ENCODE measurements at places on chromosomes 4 and X.

DNA sequence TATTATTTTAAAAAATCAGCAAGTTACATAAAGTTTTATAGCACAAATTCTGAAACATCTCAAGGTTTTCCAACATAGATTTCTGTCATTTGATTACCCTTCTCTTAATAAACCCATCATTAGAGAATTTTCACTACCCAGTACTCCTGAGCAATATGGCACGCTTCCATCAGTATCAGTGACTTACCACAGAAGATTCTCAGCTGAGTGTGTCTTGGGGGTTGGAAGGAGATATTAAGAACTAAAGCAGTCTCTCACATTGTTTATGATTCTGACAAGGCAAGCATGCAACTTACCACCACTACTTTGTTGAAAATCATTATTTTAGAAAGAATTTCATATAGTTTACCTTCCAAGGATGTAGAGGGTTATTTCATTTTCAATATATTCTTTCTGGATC lies 67.7 kb downstream of the INPP4B start:
- DNase-seq = no peak
- no peaks in the 10 kb centered on the region for H3K4me1 ChIP-seq
- no peak overlapping the region for H3K4me3 ChIP-seq
- no peaks in the 10 kb centered on the region for H3K36me3 ChIP-seq

DNA sequence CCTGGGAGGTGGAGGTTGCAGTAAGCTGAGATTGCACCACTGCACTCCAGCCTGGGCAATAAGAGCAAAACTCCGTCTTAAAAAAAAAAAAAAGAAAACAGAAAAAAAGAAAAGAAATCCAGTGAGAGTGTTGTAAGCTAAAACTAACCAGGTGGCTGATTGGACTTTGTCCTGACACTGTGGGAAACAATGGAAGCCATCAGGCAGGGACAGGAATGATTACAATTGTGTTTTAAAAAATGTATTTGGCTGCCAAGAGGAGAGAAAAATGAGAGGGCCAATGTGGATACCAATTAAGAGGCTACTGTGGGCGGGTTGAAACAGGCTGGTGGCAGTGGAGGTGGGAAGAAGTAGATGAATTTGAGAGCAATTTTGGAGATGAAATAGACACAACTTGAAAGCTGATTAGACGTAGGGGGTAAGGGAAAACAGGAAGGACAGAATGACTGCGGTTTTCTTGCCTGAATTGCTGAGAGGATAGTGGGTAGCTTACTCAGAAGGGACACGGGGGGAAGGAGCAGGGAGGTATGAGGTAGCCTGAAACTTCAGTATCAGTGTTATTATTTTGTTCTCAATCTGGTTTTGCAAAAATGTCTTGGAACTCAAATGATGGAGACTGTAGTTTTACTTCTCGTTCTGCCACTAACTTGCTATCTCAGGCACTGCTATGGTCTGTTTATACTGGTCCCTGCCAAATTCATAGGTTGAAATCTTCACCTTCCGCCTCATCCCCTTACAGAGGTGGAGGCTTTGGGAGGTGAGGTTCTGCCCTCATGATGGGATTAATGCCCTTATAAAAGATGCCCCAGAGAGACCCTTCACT lies 45.6 kb upstream of the CHRNA9 start:
- H3K4me3 ChIP-seq = no peak overlapping the region
- no peak overlapping the region for H3K27ac ChIP-seq
- no peak for DNase-seq
- H3K36me3 ChIP-seq = no peaks in the 10 kb centered on the region
- H3K4me1 ChIP-seq = no peaks in the 10 kb centered on the region

GRCh38 chr4:54840992-54841768 lies 183.4 kb downstream of the KIT start:
- H3K4me1 ChIP-seq = peaks cover 12% of the 10 kb centered on the region
- H3K36me3 ChIP-seq = no peaks in the 10 kb centered on the region
- no peak for DNase-seq
- H3K27ac ChIP-seq = no peak overlapping the region
- H3K4me3 ChIP-seq = no peak overlapping the region

- H3K4me3 ChIP-seq = no peak overlapping the region
- no peak overlapping the region for H3K27ac ChIP-seq
- H3K27me3 ChIP-seq = peaks cover 30% of the 10 kb centered on the region
- H3K4me1 ChIP-seq = no peaks in the 10 kb centered on the region
Observed at GRCh38 chrX:55640854-55641253, 17.7 kb downstream of the FOXR2 start.

GRCh38 chr4:143599827-143600226 lies 86.3 kb downstream of the SMARCA5 start:
- H3K4me3 ChIP-seq = no peak overlapping the region
- no peaks in the 10 kb centered on the region for H3K27me3 ChIP-seq
- no peak overlapping the region for H3K27ac ChIP-seq
- no peak for DNase-seq

GRCh38 chr4:34043131-34043530 lies 2201.2 kb downstream of the ARAP2 start:
- no peak overlapping the region for H3K4me3 ChIP-seq
- H3K27ac ChIP-seq = no peak overlapping the region
- no peaks in the 10 kb centered on the region for H3K27me3 ChIP-seq
- DNase-seq = no peak
- H3K4me1 ChIP-seq = no peaks in the 10 kb centered on the region
- H3K36me3 ChIP-seq = no peaks in the 10 kb centered on the region

DNA sequence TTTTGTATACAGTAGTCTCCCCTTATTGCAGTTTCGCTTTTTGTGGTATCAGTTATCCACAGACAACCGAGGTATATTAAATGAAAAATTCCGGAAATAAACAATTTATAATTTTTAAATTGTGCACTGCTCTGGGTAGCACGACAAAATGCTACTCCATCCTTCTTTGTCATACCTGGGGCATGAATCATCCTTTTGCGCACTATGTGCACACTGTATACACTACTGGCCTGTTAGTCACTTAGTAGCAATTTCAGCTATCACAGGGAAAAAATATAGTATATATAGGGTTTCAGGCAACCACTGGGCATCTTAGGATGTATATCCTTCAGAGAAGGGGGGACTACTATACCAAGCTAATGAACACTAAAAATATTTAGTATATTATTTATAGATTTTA lies 198.8 kb upstream of the FAT4 start:
- no peak for DNase-seq
- H3K36me3 ChIP-seq = no peaks in the 10 kb centered on the region
- H3K4me3 ChIP-seq = no peak overlapping the region
- no peak overlapping the region for H3K27ac ChIP-seq
- no peaks in the 10 kb centered on the region for H3K27me3 ChIP-seq

GRCh38 chrX:10404436-10404835 lies 215.9 kb downstream of the MID1 start:
- H3K4me1 ChIP-seq = no peaks in the 10 kb centered on the region
- DNase-seq = no peak

- H3K4me1 ChIP-seq = no peaks in the 10 kb centered on the region
- DNase-seq = no peak
- H3K4me3 ChIP-seq = no peak overlapping the region
- H3K27ac ChIP-seq = no peak overlapping the region
- H3K36me3 ChIP-seq = no peaks in the 10 kb centered on the region
Observed at GRCh38 chr4:43742083-43742482, 706.5 kb downstream of the KCTD8 start.

DNA sequence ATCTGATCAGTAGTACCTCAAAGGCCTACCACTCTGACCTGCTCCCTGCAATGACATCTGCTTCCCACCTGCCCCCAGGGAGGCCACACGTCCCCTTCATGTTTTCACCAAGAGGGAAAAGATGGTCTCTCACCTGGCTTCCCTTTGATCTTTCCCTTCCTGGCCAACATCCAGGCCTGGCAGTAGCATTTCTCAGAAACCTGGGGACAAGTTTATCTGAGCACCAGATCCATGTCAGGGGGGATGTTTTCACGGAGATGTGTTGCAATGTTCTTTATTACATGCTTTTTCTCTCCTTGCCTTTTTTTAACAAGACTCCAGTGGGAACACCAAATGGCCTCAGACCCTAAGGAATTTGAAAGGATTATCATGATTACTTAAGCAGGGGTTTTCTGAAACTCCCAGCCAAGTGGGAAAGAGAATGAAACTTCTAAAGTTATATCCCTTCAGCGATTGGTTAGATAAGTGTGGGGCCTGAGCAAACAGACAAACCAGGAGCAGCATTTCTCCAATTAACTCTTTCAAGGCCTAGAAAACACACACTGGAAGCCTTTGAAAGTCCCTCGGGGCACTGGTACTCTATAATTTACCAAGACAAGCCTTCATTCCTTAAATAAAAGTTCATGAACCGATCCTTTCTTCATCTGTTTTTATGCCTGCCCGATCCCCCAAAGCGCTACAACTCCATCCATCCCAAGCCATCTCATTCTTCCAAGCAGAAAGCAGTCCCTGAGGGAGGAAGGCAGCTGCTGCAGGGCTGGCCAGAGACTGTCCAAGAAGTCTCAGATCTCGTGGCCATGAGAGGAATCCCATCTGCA lies 94.1 kb downstream of the BCOR start:
- peak; percentile 12 for DNase-seq
- H3K4me1 ChIP-seq = peaks cover 21% of the 10 kb centered on the region
- no peaks in the 10 kb centered on the region for H3K27me3 ChIP-seq
- no peak overlapping the region for H3K27ac ChIP-seq

- no peak overlapping the region for H3K27ac ChIP-seq
- H3K27me3 ChIP-seq = no peaks in the 10 kb centered on the region
- H3K36me3 ChIP-seq = no peaks in the 10 kb centered on the region
- H3K4me1 ChIP-seq = no peaks in the 10 kb centered on the region
Observed at GRCh38 chr4:41169256-41169800, 45.0 kb downstream of the APBB2 start.

GRCh38 chrX:16869393-16870094 lies 618 bp downstream of the RBBP7 start:
- no peaks in the 10 kb centered on the region for H3K36me3 ChIP-seq
- peak overlapping the region; percentile 85 for H3K27ac ChIP-seq
- peaks cover 44% of the 10 kb centered on the region for H3K4me1 ChIP-seq
- peaks cover 88% of the 10 kb centered on the region for H3K27me3 ChIP-seq
- DNase-seq = peak; percentile 9

- no peak for DNase-seq
- no peak overlapping the region for H3K4me3 ChIP-seq
- no peak overlapping the region for H3K27ac ChIP-seq
- no peaks in the 10 kb centered on the region for H3K4me1 ChIP-seq
Observed at GRCh38 chr4:135510582-135510981, 1309.0 kb upstream of the PABPC4L start.

- H3K27me3 ChIP-seq = no peaks in the 10 kb centered on the region
- H3K36me3 ChIP-seq = no peaks in the 10 kb centered on the region
- no peaks in the 10 kb centered on the region for H3K4me1 ChIP-seq
- DNase-seq = no peak
- no peak overlapping the region for H3K4me3 ChIP-seq
- no peak overlapping the region for H3K27ac ChIP-seq
Observed at GRCh38 chr4:101953949-101954348, 163.4 kb downstream of the BANK1 start.

- peaks cover 4% of the 10 kb centered on the region for H3K27me3 ChIP-seq
- DNase-seq = no peak
- no peaks in the 10 kb centered on the region for H3K4me1 ChIP-seq
- H3K27ac ChIP-seq = no peak overlapping the region
- no peak overlapping the region for H3K4me3 ChIP-seq
- H3K36me3 ChIP-seq = no peaks in the 10 kb centered on the region
Observed at GRCh38 chr4:110518889-110519490, 43.0 kb downstream of the ENPEP start.

DNA sequence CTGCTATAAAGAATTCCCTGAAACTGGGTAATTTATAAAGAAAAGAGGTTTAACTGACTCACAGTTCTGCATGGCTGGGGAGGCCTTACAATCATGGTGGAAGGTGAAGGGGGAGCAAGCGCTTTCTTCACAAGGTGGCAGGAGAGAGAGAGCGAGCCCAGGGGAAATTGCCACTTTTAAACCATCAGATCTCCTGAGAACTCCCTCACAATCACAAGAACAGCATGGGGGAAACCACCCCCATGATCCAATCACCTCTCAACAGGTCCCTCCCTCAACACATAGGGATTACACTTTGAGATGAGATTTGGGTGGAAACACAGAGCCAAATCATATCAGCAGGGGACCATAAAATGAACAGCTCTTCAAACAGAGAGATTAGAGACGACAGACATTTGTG lies 198.6 kb downstream of the MAGEB5 start:
- DNase-seq = no peak
- H3K27ac ChIP-seq = no peak overlapping the region
- H3K36me3 ChIP-seq = no peaks in the 10 kb centered on the region
- H3K27me3 ChIP-seq = no peaks in the 10 kb centered on the region

DNA sequence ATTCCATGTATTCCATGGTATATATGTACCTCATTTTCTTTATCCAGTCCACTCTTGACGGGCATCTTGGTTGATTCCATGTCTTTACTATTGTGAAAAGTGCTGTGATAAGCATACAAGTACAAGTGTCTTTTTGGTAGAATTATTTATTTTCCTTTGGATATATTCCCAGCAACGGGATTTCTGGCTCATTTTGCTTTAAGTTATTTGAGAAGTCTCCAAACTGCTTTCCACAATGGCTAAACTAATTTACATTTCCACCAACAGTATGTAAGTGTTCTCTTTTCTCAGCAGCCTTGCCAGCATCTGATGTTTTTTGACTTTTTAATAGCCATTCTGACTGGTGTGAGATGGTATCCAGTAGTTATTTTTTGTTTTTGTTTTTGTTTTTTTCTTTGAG lies 17.6 kb upstream of the FAT4 start:
- H3K36me3 ChIP-seq = no peaks in the 10 kb centered on the region
- no peak overlapping the region for H3K27ac ChIP-seq

GRCh38 chr4:145418739-145419138 lies 62.9 kb upstream of the SMAD1 start:
- no peak for DNase-seq
- H3K4me1 ChIP-seq = no peaks in the 10 kb centered on the region
- no peak overlapping the region for H3K27ac ChIP-seq
- no peak overlapping the region for H3K4me3 ChIP-seq

Data from heart right ventricle (tissue), 16 donors.